ENCODE measurements at places on chromosomes 3 and 15. TPM values are rescaled to one million over a fixed set of nuclear protein-coding genes. Genes with fewer than 3 reads are reported as not detected.

GRCh38 chr3:172564499-172564898, 41.3 kb upstream of the TNFSF10 start:
- no peak for DNase-seq
- H3K4me3 ChIP-seq = no peak overlapping the region
- peaks cover 38% of the 10 kb centered on the region for H3K4me1 ChIP-seq
- no peaks in the 10 kb centered on the region for H3K27me3 ChIP-seq
- H3K36me3 ChIP-seq = no peaks in the 10 kb centered on the region
- no peak overlapping the region for H3K27ac ChIP-seq

SV2B gene
- total RNA-seq = 0.05 TPM

SI gene
- total RNA-seq = not detected

- no peak overlapping the region for H3K27ac ChIP-seq
- peak; percentile 16 for DNase-seq
- H3K36me3 ChIP-seq = no peaks in the 10 kb centered on the region
- H3K27me3 ChIP-seq = no peaks in the 10 kb centered on the region
- H3K4me3 ChIP-seq = no peak overlapping the region
- peaks cover 2% of the 10 kb centered on the region for H3K4me1 ChIP-seq
Observed at GRCh38 chr15:25545017-25545416, 106.2 kb upstream of the UBE3A start.

EIF2B5 gene
- 46.4 TPM for total RNA-seq

LEO1 gene
- total RNA-seq = 31.4 TPM

GRCh38 chr3:76024640-76025039, 239.3 kb upstream of the ZNF717 start:
- no peaks in the 10 kb centered on the region for H3K27me3 ChIP-seq
- H3K4me3 ChIP-seq = no peak overlapping the region
- no peaks in the 10 kb centered on the region for H3K4me1 ChIP-seq
- DNase-seq = no peak

DNA sequence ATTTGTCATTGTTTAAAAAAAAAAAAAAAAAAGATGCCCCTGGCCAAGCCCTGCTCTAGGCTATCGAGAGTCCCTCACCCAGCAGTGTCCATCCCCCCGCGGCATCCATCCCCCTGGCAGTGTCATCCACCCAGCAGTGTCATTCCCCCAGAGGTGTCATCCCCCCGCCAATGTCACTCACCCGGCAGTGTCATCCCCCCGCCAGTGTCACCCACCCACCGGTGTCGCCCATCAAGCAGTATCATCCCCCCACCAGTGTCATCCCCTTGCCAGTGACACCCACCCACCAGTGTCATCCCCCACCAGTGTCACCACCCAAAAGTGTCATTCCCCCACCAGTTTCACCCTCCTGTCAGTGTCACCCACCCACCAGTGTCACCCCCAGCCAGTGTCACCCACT, 99.3 kb upstream of the PRR20G start:
- H3K27ac ChIP-seq = no peak overlapping the region
- no peaks in the 10 kb centered on the region for H3K4me1 ChIP-seq
- no peak for DNase-seq
- no peak overlapping the region for H3K4me3 ChIP-seq

SLC9C1 gene
- total RNA-seq = not detected

DNA sequence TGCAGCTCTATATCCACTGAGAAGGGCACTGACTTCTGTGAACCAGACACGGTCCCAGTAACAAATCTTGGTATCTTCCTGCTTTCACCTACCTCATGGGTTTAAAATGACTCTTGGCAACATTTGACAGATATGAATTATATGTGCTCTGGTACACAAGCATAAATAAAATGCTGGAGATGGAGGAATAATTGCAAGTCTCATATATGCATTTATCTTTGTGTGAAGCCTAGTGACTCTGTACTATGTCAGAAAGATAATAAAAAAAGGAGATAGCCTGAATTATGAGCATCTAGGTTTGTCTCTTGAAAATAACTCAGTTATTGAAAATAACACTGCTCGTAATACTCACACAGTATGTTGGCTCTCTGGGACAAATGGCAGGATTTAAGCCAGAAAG, 167.1 kb upstream of the CRBN start:
- no peak for DNase-seq
- H3K27ac ChIP-seq = no peak overlapping the region
- no peaks in the 10 kb centered on the region for H3K36me3 ChIP-seq
- no peaks in the 10 kb centered on the region for H3K27me3 ChIP-seq
- H3K4me3 ChIP-seq = no peak overlapping the region

DNA sequence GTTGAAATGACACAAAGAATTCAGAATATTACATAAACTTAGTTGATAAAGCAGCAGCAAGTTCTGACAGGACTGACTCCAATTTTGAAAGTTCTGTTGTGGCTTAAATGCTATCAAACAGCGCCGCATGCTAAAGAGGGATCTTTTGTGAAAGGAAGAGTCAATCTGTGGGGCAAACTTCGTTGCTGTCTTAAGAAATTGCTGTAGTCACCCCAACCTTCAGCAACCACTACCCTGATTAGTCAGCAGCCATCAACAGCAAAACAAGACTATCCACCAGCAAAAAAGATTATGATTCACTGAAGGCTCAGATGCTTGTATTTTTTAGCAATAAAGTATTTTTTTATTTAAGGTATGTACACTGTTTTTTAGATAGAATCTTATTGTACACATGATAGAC, 14.2 kb downstream of the CRBN start:
- H3K27me3 ChIP-seq = no peaks in the 10 kb centered on the region
- H3K36me3 ChIP-seq = peaks cover 53% of the 10 kb centered on the region
- H3K4me1 ChIP-seq = peaks cover 52% of the 10 kb centered on the region
- no peak overlapping the region for H3K4me3 ChIP-seq
- DNase-seq = peak; percentile 40
- H3K27ac ChIP-seq = peak overlapping the region; percentile 66

CP gene
- not detected for total RNA-seq

DNA sequence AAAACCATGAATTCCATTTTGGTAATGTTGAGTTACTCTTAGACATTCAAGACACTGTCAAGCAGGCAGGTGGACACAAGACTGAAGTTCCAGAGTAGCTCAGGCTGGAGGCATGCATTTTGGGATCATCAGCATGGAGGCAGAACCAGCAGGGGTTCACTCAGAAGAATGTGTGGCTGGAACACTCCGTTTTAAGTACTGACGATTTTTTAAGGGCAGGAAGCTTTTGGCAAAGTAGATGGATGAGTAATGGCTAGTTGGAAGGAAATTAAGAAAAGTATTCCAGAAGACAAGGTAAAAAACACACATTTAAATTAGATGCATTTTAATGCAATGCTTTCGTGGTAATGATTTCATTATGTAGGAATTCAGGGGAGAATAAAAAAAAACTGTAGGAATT, 420.4 kb downstream of the ROBO2 start:
- DNase-seq = no peak
- no peaks in the 10 kb centered on the region for H3K27me3 ChIP-seq
- no peak overlapping the region for H3K4me3 ChIP-seq
- H3K27ac ChIP-seq = no peak overlapping the region
- H3K4me1 ChIP-seq = no peaks in the 10 kb centered on the region
- no peaks in the 10 kb centered on the region for H3K36me3 ChIP-seq

ITIH3 gene
- not detected for total RNA-seq

DNA sequence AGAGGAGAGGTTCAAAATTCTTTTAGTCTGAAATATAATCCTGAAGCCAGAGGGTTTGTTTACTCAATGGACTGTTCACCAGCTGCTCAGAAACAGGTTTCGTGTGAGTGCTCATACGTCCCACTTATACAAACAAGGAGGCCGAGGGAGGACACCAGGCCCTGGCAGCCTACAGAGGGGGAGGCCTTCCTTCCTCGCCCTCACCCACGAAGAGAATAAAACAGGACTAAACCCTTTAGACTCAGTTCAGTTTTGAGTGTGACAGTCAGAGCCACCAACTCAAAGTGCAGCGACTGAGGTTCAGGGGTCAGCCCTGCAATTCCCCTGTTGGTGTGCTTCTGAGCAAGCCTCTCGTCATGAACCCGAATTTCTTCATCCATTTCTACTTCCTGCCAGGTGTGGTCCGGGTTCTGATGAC, 17.3 kb downstream of the FAM174B start:
- no peak for DNase-seq
- peaks cover 8% of the 10 kb centered on the region for H3K4me1 ChIP-seq
- peaks cover 3% of the 10 kb centered on the region for H3K36me3 ChIP-seq
- H3K27ac ChIP-seq = no peak overlapping the region
- H3K27me3 ChIP-seq = peaks cover 5% of the 10 kb centered on the region

GRCh38 chr3:188752850-188753249, 418.9 kb upstream of the TPRG1 start:
- H3K27ac ChIP-seq = peak overlapping the region; percentile 14
- H3K36me3 ChIP-seq = peaks cover 2% of the 10 kb centered on the region
- H3K4me3 ChIP-seq = no peak overlapping the region
- H3K4me1 ChIP-seq = peaks cover 30% of the 10 kb centered on the region

GHRL gene
- total RNA-seq = 0.30 TPM

DNA sequence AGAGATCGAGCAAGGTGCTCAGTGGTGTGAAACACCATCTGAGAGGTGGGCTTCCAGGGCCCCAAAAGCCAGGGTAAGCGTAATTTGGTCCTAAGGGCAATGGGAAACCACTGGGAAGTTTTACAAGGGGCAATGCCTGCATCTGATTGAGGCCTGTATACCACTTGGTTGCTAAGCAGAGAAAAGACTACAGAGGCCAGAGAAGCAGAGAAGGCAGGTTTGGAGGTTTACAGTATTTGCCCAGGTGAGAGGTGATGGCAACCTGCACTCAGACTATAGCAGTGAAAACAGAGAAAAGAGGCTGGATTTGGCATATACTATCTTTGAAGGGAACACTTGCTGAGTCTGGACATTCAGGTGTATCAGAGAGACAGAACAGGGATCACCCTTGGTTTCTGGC, 133.5 kb upstream of the FAM3D start:
- no peak overlapping the region for H3K27ac ChIP-seq
- no peaks in the 10 kb centered on the region for H3K27me3 ChIP-seq
- H3K36me3 ChIP-seq = no peaks in the 10 kb centered on the region
- no peak overlapping the region for H3K4me3 ChIP-seq
- DNase-seq = no peak
- no peaks in the 10 kb centered on the region for H3K4me1 ChIP-seq

FANCD2OS gene
- not detected for total RNA-seq

DNA sequence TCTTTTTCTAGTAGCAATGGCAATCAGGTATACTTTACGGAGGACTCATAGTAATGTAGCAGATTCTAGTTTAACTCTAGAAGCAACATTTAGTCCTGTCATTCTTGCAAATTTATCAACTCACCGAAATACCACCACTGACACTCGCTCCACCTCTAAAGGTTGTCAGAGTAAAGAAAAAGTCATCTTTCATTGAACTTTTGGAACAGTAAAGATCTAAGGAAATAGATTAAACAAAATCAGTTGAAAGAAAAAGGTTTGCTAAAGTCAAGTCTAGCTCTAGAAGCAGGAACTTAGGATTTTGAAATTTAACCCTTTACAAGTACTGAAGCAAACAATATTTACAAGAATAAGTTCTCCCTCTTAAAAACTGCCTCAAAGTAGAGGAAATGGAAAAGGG, 8.7 kb downstream of the ATP8B4 start:
- no peak overlapping the region for H3K4me3 ChIP-seq
- no peak for DNase-seq
- H3K4me1 ChIP-seq = peaks cover 38% of the 10 kb centered on the region
- H3K36me3 ChIP-seq = no peaks in the 10 kb centered on the region
- no peak overlapping the region for H3K27ac ChIP-seq
- H3K27me3 ChIP-seq = peaks cover 5% of the 10 kb centered on the region

- no peak for DNase-seq
- H3K4me3 ChIP-seq = no peak overlapping the region
- no peak overlapping the region for H3K27ac ChIP-seq
- H3K36me3 ChIP-seq = no peaks in the 10 kb centered on the region
Observed at GRCh38 chr15:70210076-70210475, 112.4 kb upstream of the TLE3 start.

DNA sequence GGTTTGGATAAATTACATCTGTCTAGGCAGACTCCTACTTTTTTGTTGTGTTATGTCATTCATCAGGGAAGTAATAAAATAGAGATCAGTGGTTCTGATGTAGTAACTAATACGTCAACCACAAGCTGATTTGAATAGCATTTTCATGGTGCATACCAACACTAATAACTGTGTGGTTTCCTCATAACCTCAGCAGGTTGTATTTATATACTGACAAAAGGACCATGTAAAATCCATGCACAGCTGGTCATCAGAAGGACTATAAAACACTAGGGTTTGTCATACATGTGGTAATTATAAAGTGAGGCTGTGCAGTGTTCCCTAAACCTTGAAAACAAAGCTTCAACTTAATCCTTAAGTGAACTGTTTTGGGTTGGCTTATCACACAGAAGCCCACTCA, 216.8 kb upstream of the RBMS3 start:
- no peak for DNase-seq
- no peaks in the 10 kb centered on the region for H3K27me3 ChIP-seq
- H3K36me3 ChIP-seq = no peaks in the 10 kb centered on the region
- H3K4me1 ChIP-seq = no peaks in the 10 kb centered on the region
- H3K27ac ChIP-seq = no peak overlapping the region

GRCh38 chr3:97820780-97821179, 1.0 kb upstream of the CRYBG3 start:
- peak overlapping the region; percentile 82 for H3K4me3 ChIP-seq
- no peak overlapping the region for H3K27ac ChIP-seq
- peak; percentile 8 for DNase-seq
- H3K4me1 ChIP-seq = peaks cover 21% of the 10 kb centered on the region
- H3K36me3 ChIP-seq = no peaks in the 10 kb centered on the region
- H3K27me3 ChIP-seq = peaks cover 29% of the 10 kb centered on the region

DNA sequence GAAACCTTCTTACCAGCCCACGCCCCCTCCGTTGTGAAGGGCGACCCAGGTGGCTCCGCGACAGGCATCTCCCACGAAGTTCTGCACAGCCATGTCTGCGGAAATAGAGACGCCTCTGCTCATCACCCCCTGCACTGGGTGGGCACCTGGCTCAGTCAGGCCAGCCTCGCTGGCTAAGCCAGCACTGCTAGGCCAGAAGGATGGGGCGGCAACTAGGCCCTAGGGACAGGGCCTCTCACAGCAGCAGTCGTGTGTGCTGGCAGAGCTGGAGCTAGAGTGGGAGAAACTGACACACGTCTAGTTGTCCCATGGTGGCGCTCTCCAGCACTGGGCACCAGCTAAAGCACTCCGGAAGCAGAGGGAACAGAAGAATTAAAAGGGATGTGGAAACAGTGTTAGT, 12.5 kb upstream of the ZXDC start:
- no peaks in the 10 kb centered on the region for H3K27me3 ChIP-seq
- H3K4me1 ChIP-seq = peaks cover 10% of the 10 kb centered on the region
- no peak overlapping the region for H3K27ac ChIP-seq
- no peak overlapping the region for H3K4me3 ChIP-seq
- no peaks in the 10 kb centered on the region for H3K36me3 ChIP-seq
